Pancreas (tissue), 10 donors: ENCODE measurements at places on chromosomes 5 and 9. TPM values are rescaled to one million over a fixed set of nuclear protein-coding genes. Genes with fewer than 3 reads are reported as not detected.

Gene KLHL3
- total RNA-seq, result 2.4 TPM

Gene PDE6A
- total RNA-seq, result not detected

Gene NR2F1
- 8.1 TPM for total RNA-seq

Gene LHX3
- not detected for total RNA-seq

Gene SLC6A3
- total RNA-seq, result not detected

Gene WWC1
- 44.7 TPM for total RNA-seq

Gene ST8SIA4
- total RNA-seq, result 4.8 TPM

Gene IFNK
- total RNA-seq, result not detected

Gene NUTM2G
- not detected for total RNA-seq

Gene PCDHGA2
- total RNA-seq, result 1.6 TPM

Gene AQP7
- 2.6 TPM for total RNA-seq
